ENCODE measurements at places on chromosomes 6 and 20.

GRCh38 chr20:24452498-24453127, 16.8 kb upstream of the SYNDIG1 start:
- DNase-seq = no peak

DNA sequence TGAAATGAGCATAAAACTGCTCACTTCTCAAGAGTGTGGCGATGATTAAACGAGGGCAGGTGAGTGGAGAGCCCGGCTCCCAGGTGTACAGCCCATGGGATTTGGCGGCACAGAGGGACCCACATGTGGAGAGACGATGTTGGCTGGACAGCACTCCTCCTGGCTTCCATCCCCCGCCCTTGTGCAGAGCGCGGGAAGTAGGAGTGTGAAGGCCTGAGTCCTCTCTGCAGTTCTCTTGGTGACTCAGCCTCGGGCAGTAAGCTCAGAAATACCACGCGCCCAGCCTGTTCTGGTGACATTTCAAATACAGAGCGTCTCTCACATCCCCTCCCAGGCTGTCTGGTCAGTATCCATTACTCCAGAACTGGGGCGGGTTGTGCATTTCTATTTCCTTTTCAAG, 94.2 kb upstream of the SRSF6 start:
- DNase-seq = no peak

DNA sequence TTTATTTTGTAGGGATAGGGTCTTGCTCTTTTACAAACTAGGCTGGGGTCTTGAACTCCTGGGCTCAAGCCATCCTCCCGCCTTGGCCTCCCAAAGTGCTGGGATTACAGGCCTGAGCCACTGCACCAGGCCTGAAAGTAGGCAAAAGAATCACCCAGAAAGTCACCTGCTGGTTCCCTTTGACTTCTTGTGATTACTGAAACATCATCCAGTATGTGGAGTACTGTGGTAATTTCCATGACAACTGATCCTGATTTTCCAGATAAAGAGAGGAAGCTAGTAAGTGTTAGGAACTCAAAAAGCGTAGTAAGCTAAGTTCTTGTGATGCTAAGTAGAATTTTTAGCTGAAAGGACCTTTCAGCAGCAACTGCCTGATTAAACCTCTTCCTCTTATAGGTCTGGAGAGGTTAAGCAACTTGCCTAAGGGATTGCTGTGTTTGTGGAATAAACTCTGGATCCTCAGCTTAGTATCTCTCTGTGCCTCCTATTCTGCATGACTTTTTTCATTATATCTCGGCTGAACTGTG, 16.8 kb downstream of the RALY start:
- DNase-seq = no peak

- no peak for DNase-seq
Measured at GRCh38 chr6:131998255-131998982, 47.2 kb upstream of the CCN2 start.

GRCh38 chr6:142500250-142500786, 198.5 kb downstream of the ADGRG6 start:
- DNase-seq = no peak

DNA sequence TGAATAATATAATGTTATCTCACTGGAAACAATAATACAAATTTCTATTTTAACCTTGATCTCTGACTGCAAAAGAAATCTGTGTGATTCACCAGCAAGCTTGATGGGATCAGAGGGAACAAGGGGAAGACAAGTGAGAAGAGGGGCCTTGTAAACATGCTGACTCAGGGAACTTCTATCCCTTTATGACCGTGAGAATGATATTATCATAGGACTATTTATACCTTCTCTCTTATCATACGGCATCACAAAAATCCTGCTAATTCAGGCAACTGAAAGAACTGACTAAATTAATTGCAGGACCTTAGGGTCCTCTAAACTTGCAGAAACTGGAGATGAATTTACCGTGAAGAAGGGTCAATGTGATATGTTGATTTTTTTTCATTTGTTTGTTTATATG, 173.3 kb downstream of the PTPRK start:
- no peak for DNase-seq

All from activated CD8-positive, alpha-beta memory T cell treated with anti-CD3 and anti-CD28 coated beads for 4 hours (primary cell).